Kidney (tissue), 22 donors: ENCODE measurements at places on chromosomes 13 and 19. TPM values are rescaled to one million over a fixed set of nuclear protein-coding genes. Genes with fewer than 3 reads are reported as not detected.

GRCh38 chr13:91710733-91711132 is 312.3 kb downstream of the GPC5 start:
- no peaks in the 10 kb centered on the region for H3K36me3 ChIP-seq
- no peaks in the 10 kb centered on the region for H3K27me3 ChIP-seq
- H3K4me3 ChIP-seq, result no peak overlapping the region
- no peaks in the 10 kb centered on the region for H3K4me1 ChIP-seq

- H3K4me3 ChIP-seq, result no peak overlapping the region
- no peaks in the 10 kb centered on the region for H3K27me3 ChIP-seq
- H3K27ac ChIP-seq, result no peak overlapping the region
- no peaks in the 10 kb centered on the region for H3K36me3 ChIP-seq
Measured at GRCh38 chr13:51534041-51534817, 50.0 kb upstream of the WDFY2 start.

DNA sequence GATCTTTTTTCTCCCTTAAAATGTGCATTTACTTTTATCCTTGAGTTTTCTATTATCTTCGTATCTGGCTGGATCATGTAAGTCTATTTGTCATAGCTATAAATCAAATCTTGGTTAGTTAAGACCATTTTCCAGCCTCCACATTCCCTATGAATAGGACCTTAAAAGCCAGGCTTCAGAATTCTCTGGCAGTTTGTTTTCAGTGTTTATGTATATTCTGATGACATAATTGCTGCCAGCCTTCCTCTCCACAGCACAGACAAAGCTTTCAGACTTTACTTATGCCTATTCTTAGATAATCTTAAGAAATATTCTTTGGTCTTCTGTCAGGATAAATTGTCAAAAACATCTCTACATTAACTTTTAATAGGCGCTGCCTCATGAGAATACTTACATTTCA is 870.8 kb upstream of the SPRY2 start:
- H3K4me3 ChIP-seq, result no peak overlapping the region
- H3K27me3 ChIP-seq, result no peaks in the 10 kb centered on the region
- H3K36me3 ChIP-seq, result no peaks in the 10 kb centered on the region
- DNase-seq, result no peak

DNA sequence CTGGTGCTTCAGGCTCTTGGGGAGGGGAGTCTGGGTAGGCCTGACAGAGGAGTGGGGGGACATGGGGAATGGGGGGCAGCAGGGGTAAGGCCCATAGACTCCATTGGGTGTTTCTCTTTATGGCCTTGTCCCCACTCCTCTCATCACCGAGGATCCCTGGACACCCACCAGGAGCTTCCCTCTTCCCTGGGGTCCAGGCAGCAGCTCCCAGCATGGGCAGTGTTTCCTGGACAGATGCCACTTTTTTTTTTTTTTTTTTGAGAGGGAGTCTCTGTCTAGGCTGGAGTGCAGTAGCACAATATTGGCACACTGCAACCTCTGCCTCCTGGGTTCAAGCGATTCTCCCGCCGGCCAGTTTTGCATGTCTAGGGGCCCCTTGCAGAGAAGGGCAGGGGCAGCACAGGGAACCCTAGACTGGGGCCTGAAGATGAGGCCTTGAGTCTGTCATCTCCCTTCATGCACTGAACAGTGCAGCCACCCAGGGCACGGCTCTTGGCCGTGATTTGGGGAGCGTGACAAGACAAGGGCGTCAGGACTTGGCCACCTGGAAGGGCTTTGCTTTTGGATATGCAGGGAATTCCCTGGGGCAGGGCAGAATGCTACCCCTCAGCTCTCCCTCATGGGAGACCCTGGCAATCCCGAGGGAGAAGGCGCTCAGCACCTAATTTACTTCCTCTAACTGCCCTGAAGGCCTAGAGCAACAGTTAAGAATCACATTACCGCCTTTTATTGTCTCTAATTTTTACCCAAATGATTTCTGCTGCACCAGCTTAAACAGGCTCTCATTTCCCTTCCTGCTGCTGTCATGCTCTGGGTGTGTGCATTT is 213.9 kb upstream of the ZNF536 start:
- H3K27ac ChIP-seq, result no peak overlapping the region
- no peaks in the 10 kb centered on the region for H3K4me1 ChIP-seq
- no peak for DNase-seq
- H3K27me3 ChIP-seq, result no peaks in the 10 kb centered on the region

- no peaks in the 10 kb centered on the region for H3K4me1 ChIP-seq
- H3K27me3 ChIP-seq, result no peaks in the 10 kb centered on the region
- H3K27ac ChIP-seq, result no peak overlapping the region
- no peak overlapping the region for H3K4me3 ChIP-seq
- peaks cover 50% of the 10 kb centered on the region for H3K36me3 ChIP-seq
Measured at GRCh38 chr19:5215431-5215830, 125.2 kb downstream of the PTPRS start.

SLC7A10 gene
- polyA plus RNA-seq, result 0.41 TPM

ZNF490 gene
- polyA plus RNA-seq, result 1.0 TPM

- no peak for DNase-seq
- peaks cover 7% of the 10 kb centered on the region for H3K27me3 ChIP-seq
- no peaks in the 10 kb centered on the region for H3K36me3 ChIP-seq
Measured at GRCh38 chr13:41460074-41460465, 2.7 kb downstream of the RGCC start.

GRCh38 chr19:1920644-1921043 is 15.4 kb downstream of the ADAT3 start:
- no peak for DNase-seq
- H3K27me3 ChIP-seq, result no peaks in the 10 kb centered on the region
- peaks cover 9% of the 10 kb centered on the region for H3K36me3 ChIP-seq
- H3K4me3 ChIP-seq, result no peak overlapping the region
- no peak overlapping the region for H3K27ac ChIP-seq

GRCh38 chr13:93320942-93321341 is 94.3 kb downstream of the GPC6 start:
- no peak overlapping the region for H3K4me3 ChIP-seq
- no peaks in the 10 kb centered on the region for H3K27me3 ChIP-seq
- H3K4me1 ChIP-seq, result no peaks in the 10 kb centered on the region
- no peak overlapping the region for H3K27ac ChIP-seq

GRCh38 chr19:33805840-33806433 is 9.3 kb downstream of the KCTD15 start:
- no peaks in the 10 kb centered on the region for H3K4me1 ChIP-seq
- H3K36me3 ChIP-seq, result peaks cover 6% of the 10 kb centered on the region
- H3K4me3 ChIP-seq, result no peak overlapping the region
- H3K27ac ChIP-seq, result no peak overlapping the region

DNA sequence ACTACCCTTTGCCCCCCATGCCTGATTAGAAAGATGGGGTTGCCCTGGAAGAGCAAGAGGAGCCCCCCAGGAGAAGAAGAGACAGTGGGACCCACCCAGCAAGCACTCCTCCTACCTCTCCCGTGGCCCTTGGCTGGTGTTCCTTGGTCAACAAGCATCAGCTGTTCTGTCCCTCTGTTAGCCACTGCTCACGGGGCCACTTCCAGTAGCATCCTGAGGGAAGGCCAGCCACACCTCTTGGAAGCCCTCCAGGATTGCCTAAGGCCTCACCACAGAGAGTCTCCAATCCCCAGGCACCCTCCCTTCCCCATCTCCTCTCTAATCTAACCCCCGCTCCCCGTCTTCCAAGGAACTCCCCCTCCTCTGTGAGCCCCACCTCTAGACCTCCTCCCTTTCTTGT is 15.1 kb upstream of the DPP9 start:
- no peak for DNase-seq
- H3K4me3 ChIP-seq, result no peak overlapping the region
- no peak overlapping the region for H3K27ac ChIP-seq
- peaks cover 2% of the 10 kb centered on the region for H3K27me3 ChIP-seq

GRCh38 chr19:6590827-6591319 is at the start of gene CD70:
TSS of gene CD70 (minus strand) at chr19:6591150. CDS start at chr19:6591002, 148 bp downstream.
- peak; percentile 29 for DNase-seq
- H3K27me3 ChIP-seq, result peaks cover 41% of the 10 kb centered on the region
- H3K4me3 ChIP-seq, result no peak within 1 kb of the TSS

DNA sequence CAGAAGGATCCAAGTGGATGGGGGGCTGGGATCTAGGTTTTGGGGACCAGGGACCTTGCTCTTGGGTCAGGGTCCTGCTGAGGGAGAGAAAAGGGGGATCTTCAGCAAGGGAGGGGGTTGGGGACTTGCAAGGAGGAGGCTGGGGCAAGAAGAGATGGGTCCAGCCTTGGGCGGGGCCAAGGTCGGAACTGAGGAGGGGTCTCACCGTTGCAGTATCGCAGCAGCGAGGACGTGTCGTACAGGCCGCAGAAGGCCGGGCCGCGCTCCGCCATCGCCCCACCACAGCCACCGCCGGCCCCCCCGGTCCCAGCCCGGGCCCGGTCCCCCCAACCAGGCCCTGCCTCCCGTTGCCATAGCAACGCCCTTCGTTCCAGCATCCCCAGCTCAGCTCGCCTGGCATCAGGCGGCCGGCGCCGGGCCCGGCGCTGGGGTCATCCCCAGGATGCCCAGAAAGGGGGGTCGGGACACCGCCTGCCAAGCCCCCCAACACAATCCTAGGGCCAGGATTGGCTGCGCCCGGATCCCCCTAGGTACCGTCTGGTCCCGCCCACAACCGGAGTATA is 6.0 kb upstream of the EML2 start:
- no peak overlapping the region for H3K4me3 ChIP-seq
- DNase-seq, result no peak
- peaks cover 3% of the 10 kb centered on the region for H3K27me3 ChIP-seq
- H3K4me1 ChIP-seq, result peaks cover 13% of the 10 kb centered on the region

DNA sequence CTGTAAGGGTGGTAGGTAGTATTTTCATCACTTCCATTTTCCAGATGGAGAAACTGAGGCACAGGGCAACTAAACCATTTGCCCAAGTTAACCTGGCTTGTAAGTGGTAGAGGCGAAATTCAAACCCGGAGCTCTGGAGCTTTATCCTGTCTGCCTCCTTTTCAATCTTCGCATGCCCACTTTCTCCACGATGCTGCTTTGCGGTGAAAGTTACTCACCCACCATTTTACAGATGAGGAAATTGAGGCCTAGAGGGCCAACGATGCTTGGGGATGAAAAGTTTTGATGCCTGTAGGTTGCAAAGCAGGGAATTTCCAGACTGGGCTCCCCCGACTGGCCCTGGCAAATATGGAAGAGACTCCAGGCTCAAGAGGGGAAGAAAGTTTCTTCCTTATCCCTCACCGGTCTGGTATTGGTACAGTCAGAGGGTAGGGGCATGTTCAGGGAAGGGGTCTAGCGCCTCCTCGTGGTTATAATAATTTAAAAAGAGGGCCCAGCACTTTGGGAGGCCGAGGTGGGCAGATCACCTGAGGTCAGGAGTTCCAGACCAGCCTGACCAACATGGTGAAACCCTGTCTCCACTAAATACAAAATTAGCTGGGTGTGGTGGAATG is 1.9 kb upstream of the SH2D3A start:
- no peak overlapping the region for H3K4me3 ChIP-seq
- H3K27ac ChIP-seq, result no peak overlapping the region
- H3K36me3 ChIP-seq, result no peaks in the 10 kb centered on the region
- no peak for DNase-seq

DNA sequence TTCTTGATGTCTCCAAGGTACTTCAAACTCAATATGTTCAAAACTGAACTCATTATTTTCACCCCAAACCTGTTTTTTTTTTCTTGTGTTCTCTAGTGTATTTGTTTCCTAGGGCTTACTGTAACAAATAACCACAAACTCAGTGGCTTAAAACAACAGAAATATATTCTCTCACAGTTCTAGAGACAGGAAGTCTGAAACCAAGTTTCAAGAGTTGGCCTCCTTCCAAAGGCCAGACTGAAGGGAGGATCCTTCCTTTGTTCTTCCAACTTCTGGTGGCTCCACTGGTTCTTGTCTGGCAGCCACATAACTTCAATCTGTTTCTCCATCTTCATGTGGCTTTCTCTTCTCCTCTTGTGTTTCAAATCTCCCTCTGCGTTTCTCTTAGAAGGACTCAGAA is 62.0 kb upstream of the PDCD5 start:
- H3K4me3 ChIP-seq, result no peak overlapping the region
- H3K27ac ChIP-seq, result no peak overlapping the region

CGB2 gene
- not detected for polyA plus RNA-seq

RGS9BP gene
- polyA plus RNA-seq, result 0.39 TPM

- no peaks in the 10 kb centered on the region for H3K27me3 ChIP-seq
- no peaks in the 10 kb centered on the region for H3K36me3 ChIP-seq
- H3K4me1 ChIP-seq, result peaks cover 52% of the 10 kb centered on the region
Measured at GRCh38 chr19:6235031-6235951, 44.5 kb downstream of the MLLT1 start.

KRTDAP gene
- not detected for polyA plus RNA-seq

DNA sequence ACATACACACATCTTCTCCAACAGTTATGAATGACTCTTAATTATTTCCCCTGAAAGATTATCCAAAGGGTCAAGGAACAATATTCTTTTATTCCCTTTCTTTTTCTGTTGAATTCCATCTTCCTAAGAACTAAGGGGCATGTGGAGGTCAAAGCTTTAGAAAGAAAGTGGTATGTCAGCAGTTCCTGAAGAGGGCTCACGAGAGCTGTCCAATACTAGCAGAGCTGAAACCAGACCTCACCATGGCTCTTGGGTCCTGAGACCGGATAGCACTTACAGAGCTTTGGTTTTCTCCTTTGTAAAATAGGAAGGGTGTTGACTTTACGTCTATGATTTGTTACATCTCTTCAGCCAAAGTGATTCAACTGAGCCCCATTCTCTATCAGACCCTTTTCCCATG is 109.8 kb upstream of the FREM2 start:
- no peak overlapping the region for H3K4me3 ChIP-seq
- no peaks in the 10 kb centered on the region for H3K4me1 ChIP-seq
- H3K36me3 ChIP-seq, result no peaks in the 10 kb centered on the region
- no peak overlapping the region for H3K27ac ChIP-seq

- H3K36me3 ChIP-seq, result no peaks in the 10 kb centered on the region
- no peaks in the 10 kb centered on the region for H3K27me3 ChIP-seq
- H3K27ac ChIP-seq, result no peak overlapping the region
- DNase-seq, result no peak
- H3K4me3 ChIP-seq, result no peak overlapping the region
Measured at GRCh38 chr13:75372923-75373841, 108.8 kb downstream of the TBC1D4 start.

DNA sequence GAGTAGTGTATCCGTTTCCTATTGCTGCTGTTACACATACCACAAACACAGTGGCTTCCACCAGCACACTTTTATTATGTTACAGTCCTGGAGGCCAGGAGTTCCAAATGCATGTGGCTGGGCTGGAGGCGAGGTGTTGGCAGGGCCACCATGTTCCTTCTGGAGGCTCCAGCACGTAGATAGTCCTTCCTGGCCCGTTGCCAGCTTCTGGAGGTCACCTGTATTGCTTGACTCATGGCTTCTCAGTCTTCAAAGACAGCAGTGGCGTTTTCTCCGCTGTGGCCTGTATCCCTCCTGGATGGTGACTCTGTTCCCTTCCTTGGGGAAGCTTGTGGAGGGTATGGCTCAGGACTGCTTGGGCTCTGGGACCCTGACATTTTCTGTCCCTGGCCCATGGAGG is 15.2 kb downstream of the ZNF473 start:
- H3K36me3 ChIP-seq, result peaks cover 28% of the 10 kb centered on the region
- H3K4me3 ChIP-seq, result no peak overlapping the region
- no peak overlapping the region for H3K27ac ChIP-seq
- no peaks in the 10 kb centered on the region for H3K4me1 ChIP-seq
- no peaks in the 10 kb centered on the region for H3K27me3 ChIP-seq
- DNase-seq, result no peak

CAPN12 gene
- polyA plus RNA-seq, result 27.1 TPM

- no peaks in the 10 kb centered on the region for H3K27me3 ChIP-seq
- no peak for DNase-seq
Measured at GRCh38 chr13:102276404-102276803, 125.4 kb downstream of the FGF14 start.
